ENCODE measurements at places on chromosomes 3 and 15.

DNA sequence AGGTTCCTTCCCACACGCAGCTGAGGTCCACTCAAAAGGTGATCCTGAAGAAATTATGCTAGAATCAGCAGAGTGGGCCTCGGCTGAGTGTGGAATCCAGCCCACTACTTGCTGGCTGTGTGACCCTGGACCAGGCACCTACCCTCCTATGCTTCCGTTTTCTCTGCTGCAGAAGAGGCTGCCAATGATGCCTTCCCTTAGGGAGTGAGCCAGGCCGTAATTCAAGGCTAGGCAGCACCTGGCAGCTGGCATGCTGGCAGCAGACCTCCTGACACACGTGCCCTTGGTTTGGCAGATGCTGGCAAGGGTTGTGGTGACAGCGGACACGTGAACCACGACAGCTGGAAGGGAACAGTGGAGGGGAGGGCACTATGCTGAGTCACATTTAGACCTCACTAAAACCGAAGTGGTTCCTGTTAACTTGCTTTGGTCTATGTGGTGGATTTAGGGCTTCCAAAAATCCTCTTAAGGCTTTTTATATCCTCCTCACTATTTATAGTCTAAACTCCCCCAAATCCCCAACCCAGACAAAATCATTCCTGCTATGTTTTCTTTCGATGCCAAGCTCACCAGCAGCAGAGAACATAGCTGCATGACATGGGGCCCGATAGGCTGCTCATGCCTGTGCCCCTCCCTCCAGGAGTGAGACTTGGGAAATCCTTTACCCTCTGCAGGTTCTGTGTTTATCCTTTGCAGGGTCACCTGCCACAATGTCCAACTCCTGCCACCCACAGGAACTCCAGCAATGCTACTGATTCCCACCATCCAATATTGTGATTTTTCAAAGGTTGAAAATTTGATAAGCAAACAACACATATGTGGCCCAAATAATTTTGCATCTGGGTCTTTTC, 10.6 kb upstream of the PCSK6 start:
- DNase-seq = no peak

DNA sequence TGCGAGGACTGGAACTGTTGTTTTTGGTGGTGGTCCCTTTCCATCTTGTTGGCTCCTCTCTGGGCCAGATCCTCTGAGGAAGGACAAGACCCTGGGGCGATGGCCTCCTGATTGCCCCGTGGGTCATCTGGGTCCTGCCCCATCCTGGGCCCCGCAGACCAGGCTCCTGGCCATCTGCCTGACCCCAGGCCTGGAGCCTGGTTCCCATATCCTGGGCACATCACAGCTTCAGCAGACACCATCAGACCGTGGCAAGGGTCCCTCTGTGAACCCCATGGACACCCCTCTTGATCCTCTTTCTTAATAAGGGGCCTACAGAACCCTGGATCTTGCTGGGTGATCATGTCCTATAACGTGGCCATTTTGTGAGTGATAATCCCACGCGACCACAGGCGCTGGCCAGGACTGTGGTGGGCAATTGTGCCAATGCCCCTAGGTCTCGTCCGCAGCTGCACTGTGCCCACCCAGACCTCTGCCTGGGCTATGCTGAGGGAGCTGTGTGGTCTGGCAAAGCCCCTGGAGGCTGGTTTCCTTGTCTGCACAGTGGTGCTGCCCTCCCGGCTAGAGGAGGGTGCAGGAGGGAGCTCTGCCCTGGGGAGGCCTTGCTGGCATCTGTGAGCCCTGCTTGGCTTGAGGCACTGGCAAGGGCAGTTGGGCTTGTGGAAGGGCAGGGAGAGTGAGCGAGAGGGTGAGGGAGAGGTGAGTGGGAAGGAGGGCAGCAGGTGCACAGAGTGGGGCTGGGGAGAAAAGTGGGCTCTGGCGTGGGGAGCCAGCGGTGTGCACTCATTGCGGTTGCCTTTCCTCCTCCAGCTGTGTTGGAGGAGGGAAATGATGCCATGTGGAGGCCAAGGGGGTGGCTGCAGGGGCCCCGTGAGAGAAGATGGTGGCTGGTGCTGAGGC, 53.1 kb upstream of the PRR23E start:
- DNase-seq = no peak

- no peak for DNase-seq
Measured at GRCh38 chr15:25987638-25988037, 124.5 kb upstream of the ATP10A start.

GRCh38 chr3:100777271-100777670, 68.0 kb downstream of the TFG start:
- no peak for DNase-seq

GRCh38 chr3:45908761-45909160, 22.4 kb downstream of the CCR9 start:
- DNase-seq = no peak

DNA sequence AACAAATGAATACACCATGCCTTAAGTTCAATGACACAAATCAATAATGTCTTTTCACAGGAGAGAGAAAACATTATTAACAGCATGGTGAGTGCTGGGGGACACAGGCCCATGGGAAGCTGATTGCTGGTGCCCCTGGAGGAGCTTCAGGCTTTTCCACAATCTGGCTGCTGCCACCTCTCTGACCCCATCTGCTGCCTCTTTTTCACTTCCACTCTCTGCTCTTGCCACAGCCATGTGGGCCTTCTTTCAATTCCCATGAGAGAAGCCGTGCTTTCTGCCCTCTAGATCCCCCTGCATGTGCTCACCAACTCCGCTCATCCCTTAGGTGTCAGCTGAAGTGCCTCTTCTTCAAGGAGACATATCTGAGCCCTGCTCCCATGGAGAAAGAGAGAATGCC, 21.0 kb upstream of the CTXND1 start:
- DNase-seq = no peak

DNA sequence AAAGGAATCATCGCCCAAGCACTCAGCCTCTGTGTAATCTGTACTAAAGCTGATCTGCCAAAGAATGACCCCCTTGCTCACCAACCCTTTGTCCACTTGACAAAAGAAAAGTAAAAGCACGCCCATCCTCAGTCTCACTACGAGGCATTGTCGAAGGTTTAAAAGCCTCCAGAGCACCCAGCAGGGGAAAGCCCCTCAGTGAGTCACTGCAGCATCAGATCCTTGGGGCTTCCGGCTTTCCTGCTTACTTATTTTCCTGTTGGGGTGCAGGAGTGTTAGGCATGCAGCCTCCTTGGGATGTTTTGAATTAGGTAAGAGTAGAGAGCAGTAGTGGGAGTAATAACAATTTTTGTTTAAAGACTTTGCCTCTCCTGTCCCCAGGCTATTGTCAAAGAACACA, 216.1 kb downstream of the MTHFS start:
- DNase-seq = no peak

DNA sequence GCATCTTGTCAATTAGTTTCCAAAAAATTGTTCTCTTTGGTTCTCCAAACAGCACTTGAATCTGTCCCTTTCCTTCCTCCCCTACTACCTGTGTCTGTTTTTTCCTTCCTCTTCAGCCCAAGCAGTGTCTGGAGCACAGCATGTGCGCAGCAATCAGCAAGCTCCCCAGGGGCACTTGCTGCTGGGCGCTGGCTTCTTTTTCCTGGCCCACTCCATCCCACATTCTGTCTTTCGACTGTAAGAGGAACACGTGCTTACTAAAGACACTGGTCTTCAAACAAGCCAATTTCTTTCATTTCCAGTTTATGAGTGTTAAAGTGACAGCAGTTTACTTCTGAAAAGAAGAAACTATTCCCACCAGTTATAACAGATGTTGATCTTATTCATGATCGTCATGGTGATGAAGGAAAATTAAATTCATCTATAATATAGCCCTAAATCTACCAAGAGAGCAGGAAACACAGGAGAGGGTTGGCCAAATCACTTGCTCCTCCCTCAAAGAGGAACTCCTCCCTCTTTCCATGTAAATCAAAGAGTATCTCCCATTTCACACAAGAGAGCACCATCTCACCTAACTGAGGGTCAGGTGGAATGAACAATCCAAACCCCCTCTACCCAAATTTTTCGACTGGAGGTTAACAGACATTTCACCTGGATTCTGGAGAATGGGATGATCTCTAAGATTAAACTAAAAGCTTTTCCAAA, 115.4 kb downstream of the IGF2BP2 start:
- DNase-seq = no peak
